ENCODE measurements at places on chromosomes 1 and 21. TPM values are rescaled to one million over a fixed set of nuclear protein-coding genes. Genes with fewer than 3 reads are reported as not detected.

Gene MYOM3
- total RNA-seq = not detected

Gene CDC14A
- total RNA-seq = 5.8 TPM

Gene HSD11B1
- total RNA-seq = not detected

Gene PRR9
- not detected for total RNA-seq

Gene LCE1E
- total RNA-seq = not detected

Gene PTGFR
- total RNA-seq = 32.8 TPM

Gene LDLRAD2
- not detected for total RNA-seq

Gene PRKAA2
- 0.92 TPM for total RNA-seq

Gene SASS6
- 8.8 TPM for total RNA-seq

Gene DNALI1
- total RNA-seq = 13.9 TPM

Gene RAD54L
- total RNA-seq = 14.7 TPM

Gene SPATA45
- not detected for total RNA-seq

Gene GBP7
- total RNA-seq = not detected

Gene PTPRU
- 86.0 TPM for total RNA-seq

Gene SPATA21
- not detected for total RNA-seq

Gene FCRL2
- not detected for total RNA-seq

Gene GPR37L1
- not detected for total RNA-seq

Gene ASPM
- 76.5 TPM for total RNA-seq

Gene CD5L
- total RNA-seq = not detected

Gene RPTN
- not detected for total RNA-seq

Gene GBP2
- total RNA-seq = 35.3 TPM

Gene IL20
- total RNA-seq = not detected

Gene CCDC185
- total RNA-seq = not detected

Gene GCSAML
- not detected for total RNA-seq

Gene GPR153
- total RNA-seq = 38.2 TPM

Gene UTS2
- not detected for total RNA-seq

Gene SLC5A9
- not detected for total RNA-seq

Gene KIAA0040
- not detected for total RNA-seq

Gene IGSF3
- total RNA-seq = 0.98 TPM

Gene ST6GALNAC5
- total RNA-seq = 7.3 TPM

Gene ZNF683
- total RNA-seq = not detected

Gene ANGPTL1
- total RNA-seq = 3.7 TPM

Gene AK5
- total RNA-seq = 426 TPM

Gene OR6N2
- not detected for total RNA-seq

Gene SLC45A1
- 4.2 TPM for total RNA-seq

Gene CYB561D1
- 10.1 TPM for total RNA-seq

Gene GALNT2
- total RNA-seq = 77.3 TPM

Gene CAMK2N1
- 34.0 TPM for total RNA-seq

Gene DNAH14
- 11.9 TPM for total RNA-seq

Gene TMEM82
- total RNA-seq = 0.11 TPM
